ENCODE measurements at places on chromosomes 5 and 9.

DNA sequence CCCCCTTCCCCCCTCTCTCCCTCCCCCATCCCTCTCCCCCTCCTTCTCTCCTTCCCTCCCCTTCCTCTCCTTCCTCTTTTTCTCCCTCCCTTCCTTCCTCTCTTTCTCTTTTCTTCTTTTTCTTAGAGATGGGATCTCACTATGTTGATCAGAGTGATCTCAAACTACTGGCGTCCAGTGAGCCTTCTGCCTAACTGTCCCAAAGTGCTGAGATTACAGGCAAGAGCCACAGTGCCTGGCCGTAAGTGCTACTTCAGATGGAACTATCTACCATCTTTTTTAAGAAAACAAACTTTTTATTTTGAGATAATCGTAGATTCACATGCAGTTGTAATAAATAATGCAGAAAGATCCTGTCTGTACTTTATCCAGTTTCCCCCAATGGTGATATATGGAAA lies 6.3 kb downstream of the RCL1 start:
- DNase-seq: no peak

GRCh38 chr9:17246770-17247169 lies 111.9 kb downstream of the CNTLN start:
- no peak for DNase-seq

DNA sequence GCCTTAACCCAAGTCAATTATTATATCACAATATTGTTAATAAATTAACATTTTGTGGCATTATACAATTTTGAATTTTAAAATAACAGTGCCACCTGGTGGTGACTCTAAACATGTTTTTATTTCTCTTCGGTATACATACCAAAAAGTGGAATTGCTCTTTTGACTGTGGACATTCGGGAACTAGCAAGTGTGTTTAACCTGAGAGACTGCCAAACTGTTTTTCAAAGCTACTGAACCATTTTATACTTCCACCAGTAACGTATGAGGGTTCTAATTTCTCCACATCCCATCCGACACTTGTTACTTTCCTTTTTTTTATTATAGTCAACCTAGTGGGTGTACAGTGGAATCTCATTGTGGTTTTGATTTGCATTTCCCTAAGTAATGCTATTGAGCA lies 18.3 kb upstream of the HSDL2 start:
- DNase-seq: no peak

DNA sequence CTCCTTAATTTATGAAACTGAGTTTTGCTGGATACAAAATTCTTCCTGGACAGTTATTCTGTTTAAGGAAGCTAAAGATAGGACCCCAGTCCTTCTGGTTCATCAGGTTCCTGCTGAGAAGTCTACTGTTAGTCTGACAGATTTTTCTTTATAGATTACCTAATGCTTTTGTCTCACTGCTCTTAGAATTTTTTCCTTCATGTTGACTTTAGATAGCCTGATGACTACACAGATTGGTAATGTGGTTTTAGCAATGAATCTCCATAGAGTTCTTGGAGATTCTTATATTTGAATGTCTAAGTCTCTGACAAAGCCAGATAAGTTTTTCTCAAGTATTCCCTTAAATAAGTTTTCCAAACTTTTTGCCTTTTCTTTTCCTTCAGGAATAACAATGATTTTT lies 419.7 kb downstream of the CDH10 start:
- no peak for DNase-seq

- DNase-seq: no peak
Observed at GRCh38 chr5:63931836-63932235, 30.4 kb downstream of the HTR1A start.

GRCh38 chr5:65142511-65143011 lies 339.2 kb downstream of the ADAMTS6 start:
- no peak for DNase-seq

GRCh38 chr5:148769941-148770340 lies 56.5 kb upstream of the ADRB2 start:
- no peak for DNase-seq

- DNase-seq: no peak
Observed at GRCh38 chr5:143001764-143002351, 231.7 kb downstream of the ARHGAP26 start.

- peak; percentile 42 for DNase-seq
Observed at GRCh38 chr5:56814361-56814962, 887 bp upstream of the MAP3K1 start.

GRCh38 chr9:68821911-68822310 lies 116.9 kb downstream of the PIP5K1B start:
- no peak for DNase-seq

- no peak for DNase-seq
Observed at GRCh38 chr5:89301321-89302025, 418.5 kb upstream of the MEF2C start.

GRCh38 chr5:62281411-62281810 lies 24.6 kb upstream of the KIF2A start:
- DNase-seq: no peak

GRCh38 chr9:103203172-103203571 lies 208.0 kb downstream of the CYLC2 start:
- DNase-seq: no peak

DNA sequence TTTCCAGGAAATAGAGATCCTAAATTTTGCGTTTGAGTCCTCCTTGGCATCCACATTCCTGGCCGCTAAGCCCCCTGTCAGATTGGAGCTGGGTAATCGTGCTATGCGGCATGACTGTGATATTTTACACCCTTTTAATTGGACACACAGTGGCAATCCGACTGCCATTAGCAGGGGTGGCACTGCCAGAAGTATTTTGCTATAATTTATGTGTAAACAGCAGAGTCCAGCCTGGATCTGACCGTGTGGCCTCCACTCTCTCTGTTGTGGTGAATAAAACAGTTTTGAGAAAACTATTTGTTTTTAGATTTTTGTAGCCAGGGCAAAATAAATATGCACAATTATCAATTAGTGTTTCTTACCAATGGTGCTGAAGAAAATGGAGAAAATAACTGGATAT lies 281.0 kb upstream of the IRX2 start:
- DNase-seq: no peak

GRCh38 chr9:33475357-33475756 lies 1.6 kb upstream of the NOL6 start:
- no peak for DNase-seq

GRCh38 chr9:135555203-135555602 lies 6.4 kb upstream of the PAEP start:
- no peak for DNase-seq

GRCh38 chr5:54176066-54176830 lies 134.1 kb downstream of the ARL15 start:
- DNase-seq: no peak

- no peak for DNase-seq
Observed at GRCh38 chr5:166712447-166713185, 1578.8 kb upstream of the WWC1 start.

- no peak for DNase-seq
Observed at GRCh38 chr9:73216100-73216499, 64.4 kb downstream of the ANXA1 start.

- DNase-seq: no peak
Observed at GRCh38 chr9:17894501-17895160, 315.8 kb downstream of the SH3GL2 start.

DNA sequence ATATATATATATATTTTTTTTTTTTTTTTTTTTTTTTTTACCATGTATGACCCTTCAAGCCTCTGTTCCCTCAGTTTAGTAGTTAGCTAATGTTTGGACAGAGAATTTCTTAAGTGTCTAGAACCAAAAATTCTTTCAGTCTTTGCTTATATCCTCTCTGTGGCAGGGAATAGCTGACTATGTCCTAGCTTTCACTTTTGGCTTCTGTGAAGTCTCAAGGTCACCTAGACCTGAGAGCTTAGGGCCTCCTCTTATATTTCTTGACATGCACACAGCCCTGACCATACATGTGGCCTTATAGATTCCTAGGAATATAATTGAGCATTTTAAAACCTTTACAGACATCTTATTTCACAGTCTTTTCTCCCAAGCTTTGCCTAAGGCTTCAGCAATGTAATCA lies 930.8 kb upstream of the CDH9 start:
- no peak for DNase-seq

DNA sequence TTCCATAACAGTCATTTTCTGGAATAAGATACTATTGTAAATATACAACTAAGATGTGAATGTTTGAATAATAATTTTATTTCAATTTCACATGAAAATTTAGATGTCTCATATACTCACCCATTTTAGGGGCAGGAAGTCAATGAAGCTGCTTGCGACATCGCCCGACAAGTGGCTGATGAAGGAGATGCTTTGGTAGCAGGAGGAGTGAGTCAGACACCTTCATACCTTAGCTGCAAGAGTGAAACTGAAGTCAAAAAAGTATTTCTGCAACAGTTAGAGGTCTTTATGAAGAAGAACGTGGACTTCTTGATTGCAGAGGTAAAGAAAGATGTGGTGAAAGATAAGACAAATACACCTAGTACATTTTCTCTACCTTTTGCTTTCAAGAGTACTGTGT lies 8.6 kb downstream of the BHMT start:
- no peak for DNase-seq

DNA sequence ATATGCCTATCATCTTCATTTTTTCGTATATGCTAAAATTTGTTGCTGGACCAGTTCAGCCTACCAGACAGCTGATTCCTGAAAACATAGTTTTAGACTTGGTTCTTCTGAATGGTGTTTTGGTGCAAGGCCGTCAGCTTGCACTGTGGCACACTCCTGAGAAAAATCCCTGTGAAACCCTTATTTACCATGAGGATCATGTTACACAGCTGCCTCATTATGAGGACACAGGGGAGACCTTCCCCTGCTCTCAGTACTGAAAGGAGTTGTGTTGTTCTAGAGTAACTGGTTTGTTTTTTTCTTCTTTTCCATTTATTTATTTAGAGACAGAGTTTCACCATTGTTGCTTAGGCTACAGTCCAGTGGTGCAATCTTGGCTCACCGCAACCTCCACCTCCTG lies 37.6 kb downstream of the MAST4 start:
- no peak for DNase-seq

DNA sequence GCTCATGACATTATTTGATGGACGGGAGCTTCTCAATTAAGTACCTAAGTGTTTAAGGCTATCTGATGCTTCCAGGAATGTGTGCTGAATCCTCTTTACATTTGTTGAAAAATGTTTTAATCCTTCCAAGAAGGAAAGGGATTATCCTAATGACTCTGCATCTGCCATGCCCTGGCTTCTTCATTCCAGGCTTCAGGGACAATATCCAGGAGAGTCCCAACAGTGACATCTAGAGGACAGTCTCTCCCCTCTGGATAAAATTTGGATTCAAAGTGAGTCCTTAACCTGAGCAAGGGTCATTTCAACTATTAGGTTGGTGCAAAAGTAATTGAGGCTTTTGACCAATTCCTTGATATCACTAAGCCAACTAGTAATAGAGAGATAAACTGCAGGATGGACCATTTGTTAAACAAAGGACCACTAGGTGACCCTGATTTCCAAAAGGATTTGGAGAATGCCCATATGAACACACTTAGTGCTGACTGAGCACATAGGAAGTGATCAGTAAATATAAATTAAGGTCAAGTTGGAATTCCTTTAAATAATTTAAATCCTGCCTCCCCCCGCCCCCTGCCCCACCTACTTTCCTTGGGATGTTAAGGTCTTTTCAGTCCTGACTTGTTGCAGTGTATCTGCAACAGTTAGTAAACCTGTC lies 19.1 kb downstream of the TNFSF8 start:
- peak; percentile 33 for DNase-seq

GRCh38 chr9:137739371-137740309 lies 120.8 kb downstream of the EHMT1 start:
- DNase-seq: no peak

DNA sequence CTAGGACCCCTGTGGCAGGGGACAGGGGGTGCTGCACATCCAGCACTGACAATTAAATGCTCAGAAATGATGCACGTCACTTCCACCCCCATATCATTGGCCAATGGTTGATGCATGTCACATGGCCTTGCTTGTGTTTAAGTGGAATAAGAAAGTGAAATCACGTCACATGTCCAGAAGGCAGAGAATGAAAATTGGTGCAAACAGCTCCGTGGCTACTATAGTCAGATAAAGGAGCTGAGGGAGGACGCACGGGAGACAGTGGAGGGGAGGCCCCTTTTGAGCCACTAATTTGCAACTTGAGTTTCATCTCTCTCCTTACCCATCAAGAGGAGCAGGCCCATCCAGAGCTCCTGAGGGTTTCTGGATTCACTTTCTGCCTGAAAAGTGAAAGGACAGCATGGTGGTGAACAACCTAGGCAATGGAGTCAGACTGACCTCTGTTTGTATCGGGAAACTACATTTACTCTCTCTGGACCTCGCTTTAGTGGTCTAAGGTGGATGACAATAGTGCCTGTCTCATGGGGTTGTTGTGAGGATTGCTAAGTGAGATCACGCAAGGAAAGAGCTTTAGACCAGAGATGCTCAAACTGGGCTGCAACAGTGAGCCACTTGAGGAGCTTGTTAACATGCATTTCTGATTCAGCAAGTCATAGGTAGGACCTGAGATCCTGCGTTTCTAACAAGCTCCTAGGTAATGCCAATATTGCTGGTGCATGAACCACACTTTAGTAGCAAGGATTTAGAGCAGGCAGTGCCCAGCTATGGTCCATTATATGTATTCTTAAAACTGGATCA lies 133.9 kb upstream of the ADRA1B start:
- DNase-seq: no peak

DNA sequence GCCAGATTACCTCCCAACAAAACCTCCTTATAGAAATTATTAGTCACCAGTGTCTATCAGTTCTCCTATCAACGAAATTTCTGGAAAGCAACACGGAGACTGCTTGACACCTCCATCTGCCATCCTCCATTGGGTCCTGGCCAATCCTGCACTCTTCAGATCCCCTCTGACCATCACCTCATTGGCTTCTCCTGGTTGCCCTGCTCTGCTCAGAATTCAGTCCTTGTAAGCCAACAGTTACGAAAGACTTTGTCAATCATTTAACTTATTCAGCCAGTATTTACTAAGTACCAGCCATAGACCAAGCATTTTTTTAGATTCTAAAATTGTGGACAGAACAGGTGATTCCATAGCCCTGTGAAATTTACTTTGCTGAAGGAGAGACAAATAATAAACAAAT lies 228.5 kb downstream of the MARCHF11 start:
- DNase-seq: no peak

- no peak for DNase-seq
Observed at GRCh38 chr5:78905084-78905938, 79.8 kb downstream of the ARSB start.

GRCh38 chr9:85453850-85454249 lies 287.9 kb downstream of the AGTPBP1 start:
- no peak for DNase-seq

GRCh38 chr5:6466975-6467567 lies 18.4 kb downstream of the UBE2QL1 start:
- no peak for DNase-seq

- no peak for DNase-seq
Observed at GRCh38 chr5:180691046-180691445, 41.6 kb upstream of the FLT4 start.

- DNase-seq: no peak
Observed at GRCh38 chr5:56085193-56085592, 90.4 kb upstream of the IL6ST start.

DNA sequence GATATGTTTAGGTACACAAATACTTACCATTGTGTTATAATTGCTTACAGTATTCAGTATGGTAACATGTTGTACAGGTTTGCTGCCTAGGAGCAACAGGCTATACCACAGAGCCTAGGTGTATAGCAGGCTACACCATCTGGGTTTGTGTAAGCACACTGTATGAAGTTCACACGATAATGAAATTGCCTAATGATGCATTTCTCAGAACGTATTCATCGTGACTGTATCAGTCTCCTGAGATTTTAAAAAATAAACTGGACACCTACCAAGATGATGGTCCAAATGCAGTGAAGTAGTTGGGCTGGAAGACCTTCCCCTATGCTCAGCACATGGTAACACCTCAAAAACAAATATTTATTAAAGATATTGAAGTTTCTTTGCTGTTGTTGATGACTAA lies 103.3 kb upstream of the NFIB start:
- DNase-seq: no peak
